ENCODE measurements at places on chromosomes 2 and 18.
A peak's percentile ranks its signal among the peaks of the same experiment; 100 is the strongest.

- peak; percentile 68 for DNase-seq
These were observed 18.1 kb downstream of the NABP1 start for GRCh38 chr2:191696001-191696400.

GRCh38 chr18:74110976-74111375 is 36.7 kb downstream of the FBXO15 start:
- no peak for DNase-seq

GRCh38 chr2:37649518-37649917 is 21.9 kb downstream of the CDC42EP3 start:
- DNase-seq, result no peak

GRCh38 chr2:69977906-69978482 is 16.6 kb upstream of the ASPRV1 start:
- DNase-seq, result no peak

- no peak for DNase-seq
These were observed 267.0 kb downstream of the ERBB4 start for GRCh38 chr2:212271583-212271982.

DNA sequence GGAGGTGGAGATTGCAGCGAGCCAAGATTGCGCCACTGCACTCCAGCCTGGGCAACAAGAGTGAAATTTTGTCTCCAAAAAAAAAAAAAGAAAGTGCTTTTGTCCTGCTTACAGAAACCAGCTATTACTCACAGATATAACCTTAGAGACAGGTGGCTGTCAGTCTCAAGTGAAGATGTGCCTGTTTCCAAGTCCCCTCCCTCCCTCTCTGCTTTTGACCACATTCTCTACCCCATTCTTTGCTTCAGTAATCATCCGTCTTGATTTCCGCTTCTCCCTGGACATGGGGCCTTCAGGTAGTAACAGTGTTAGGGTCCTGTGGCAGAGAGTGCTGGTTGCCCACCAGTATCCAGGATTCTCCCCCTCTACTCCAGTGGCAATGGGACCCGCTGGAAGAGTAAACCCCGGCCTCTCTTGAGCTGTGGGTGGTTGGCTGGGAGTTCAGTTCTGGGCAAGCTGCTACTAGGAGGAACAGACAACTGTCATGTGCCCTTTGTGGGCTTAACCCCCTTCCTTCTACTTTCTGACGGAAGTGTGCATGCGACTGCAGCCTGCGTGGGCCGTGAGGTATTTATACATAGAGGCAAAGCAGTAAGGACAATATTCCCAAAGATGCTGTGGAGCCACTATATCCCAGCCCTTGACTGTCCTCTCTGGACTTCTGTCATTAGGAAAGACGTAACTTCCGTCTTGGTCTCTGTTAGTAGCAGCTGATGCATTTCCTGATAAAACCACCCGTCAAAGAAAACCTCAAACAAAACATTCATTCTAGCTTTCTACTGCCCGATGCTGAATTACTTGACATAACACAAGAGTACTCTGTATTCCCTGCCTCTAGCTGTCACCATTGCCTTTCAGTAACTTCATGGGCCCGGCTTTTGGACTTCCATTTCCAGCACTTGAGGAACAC is 17.8 kb downstream of the PDCL3 start:
- no peak for DNase-seq

GRCh38 chr18:61791031-61791430 is 101.8 kb downstream of the RNF152 start:
- no peak for DNase-seq

- DNase-seq, result no peak
These were observed 110.5 kb downstream of the KLF7 start for GRCh38 chr2:207055257-207055656.

GRCh38 chr18:79796531-79797405 is 970 bp upstream of the KCNG2 start:
- no peak for DNase-seq

DNA sequence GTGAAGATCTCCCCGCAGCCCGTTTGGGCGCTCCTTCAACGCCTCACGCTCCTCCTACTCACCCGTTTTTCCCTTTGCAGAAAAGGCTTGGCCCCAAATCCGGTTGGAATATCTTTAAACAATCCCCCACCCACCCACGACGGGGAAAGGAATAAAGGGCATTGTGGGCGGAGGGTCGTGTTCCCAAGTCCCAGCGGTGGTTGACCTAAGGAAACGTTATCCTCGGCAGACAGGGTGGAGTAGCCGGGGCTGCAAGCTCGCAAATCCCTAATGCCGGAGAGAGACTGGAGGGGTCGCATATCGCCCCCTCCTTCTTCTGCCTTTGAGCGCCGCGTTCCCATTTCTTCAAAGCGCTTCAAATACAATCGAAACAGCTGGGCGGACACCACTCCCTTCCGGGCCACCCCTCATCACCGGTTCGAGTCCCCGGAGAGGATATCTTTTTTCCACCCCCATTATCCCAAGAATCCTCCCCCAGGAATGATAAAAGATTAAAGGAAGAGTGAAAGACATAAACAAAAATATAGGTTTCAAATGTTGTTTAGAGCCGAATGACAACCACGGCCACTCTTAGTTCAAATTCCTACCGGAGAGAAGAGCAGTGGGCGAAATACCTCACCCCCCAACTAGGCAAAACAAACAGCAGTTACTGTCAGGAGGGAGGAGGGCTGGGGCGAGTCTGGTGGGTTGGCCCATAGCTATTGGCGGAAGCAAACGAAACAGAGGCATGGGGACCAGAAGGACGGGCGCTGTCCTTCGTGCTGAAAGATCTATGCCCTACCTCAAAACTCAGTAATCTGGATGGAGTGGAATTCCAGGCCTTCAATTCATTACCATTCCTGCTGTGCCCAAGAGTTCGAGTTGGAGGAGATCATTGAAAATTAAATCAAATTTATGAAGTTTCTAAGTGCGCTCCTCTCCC is 2.8 kb upstream of the GAD1 start:
- DNase-seq, result no peak

- no peak for DNase-seq
These were observed 1.0 kb upstream of the ESPNL start for GRCh38 chr2:238098901-238099713.

DNA sequence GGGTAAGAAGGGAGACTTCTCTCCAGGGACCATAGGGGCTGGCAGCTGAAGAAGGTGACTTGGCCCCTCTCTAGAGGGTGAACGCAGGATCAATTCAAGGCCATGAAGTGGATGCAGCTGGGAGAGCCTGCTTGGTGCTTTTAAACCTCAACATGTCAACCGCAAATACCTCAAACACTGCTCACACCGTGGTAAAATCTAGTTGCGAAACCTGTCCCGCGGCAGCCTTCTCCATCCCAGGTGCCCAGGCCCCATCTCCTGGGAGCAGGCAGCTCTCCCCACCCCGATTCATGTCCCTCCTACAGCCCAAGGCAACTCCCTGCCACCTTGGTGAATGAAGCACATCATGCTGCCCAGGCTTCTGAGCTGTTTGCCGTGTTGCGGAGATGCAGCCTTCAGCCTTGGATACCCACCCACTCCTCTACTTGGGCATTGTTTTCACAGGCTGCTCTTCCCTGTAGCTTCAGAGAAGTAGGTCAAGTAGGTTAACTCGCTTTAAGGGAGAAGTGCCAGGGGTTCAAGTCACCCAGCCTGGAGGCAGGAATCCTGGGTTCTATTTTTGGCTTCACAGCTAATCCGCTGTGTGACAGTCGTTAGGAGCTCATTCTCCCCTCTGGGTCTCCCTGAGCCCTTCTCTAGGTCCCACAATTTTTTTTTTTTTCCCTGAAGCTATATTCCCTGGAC is 6.2 kb upstream of the EFR3B start:
- no peak for DNase-seq

DNA sequence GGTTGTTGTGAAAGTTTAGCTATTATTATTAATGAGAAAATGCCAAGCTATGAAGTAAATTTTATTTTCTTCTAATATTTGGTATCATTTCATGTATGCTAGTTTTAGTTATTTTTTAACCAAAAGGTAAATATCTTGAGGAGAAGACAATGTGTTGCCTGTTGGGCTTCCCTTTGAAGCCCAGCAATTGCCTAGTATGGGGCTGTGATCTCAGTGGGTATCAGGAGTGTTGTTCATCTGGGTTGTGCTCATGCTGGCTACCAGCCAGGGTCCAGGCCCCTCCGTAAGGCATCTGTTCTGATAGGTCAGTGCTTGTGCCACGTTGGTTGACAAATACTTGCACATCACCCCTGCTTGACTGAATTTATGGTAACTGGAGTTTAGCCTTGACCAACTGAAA is 38.0 kb upstream of the DARS1 start:
- no peak for DNase-seq

DNA sequence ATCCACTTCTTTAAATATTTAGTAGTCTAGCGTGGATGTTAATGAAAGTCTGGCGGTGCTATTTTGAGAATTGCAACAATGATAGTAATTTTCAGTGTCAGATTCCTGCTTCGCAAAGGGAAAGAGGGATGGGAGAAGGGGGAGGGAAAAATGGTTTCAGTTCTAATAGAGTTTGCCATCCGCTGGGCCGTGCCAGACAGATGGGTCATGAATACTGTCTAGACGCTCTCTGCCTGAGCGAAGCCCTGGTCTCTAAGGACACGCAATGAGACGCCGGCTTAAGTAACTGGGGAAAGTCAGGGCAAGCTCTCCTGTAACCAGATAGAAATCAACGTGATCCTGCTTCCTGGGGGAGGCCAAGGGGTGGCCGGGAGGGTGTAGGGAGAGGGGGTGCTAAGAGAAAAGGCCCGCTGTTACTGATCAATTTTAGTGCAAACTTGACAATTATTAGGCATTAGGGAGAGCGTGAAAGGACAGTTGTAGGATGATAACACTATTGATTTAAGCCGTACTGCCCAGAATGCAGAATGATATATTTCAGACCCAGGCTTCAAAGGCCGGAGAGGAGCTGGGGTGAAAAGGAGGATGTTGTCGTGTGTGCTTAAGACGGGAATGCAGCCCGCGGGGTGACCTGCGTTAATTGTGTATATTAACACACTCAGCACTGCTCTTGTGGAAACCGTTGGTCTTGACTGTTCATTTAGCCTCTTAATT is 229.2 kb downstream of the LDLRAD4 start:
- DNase-seq, result peak; percentile 79

DNA sequence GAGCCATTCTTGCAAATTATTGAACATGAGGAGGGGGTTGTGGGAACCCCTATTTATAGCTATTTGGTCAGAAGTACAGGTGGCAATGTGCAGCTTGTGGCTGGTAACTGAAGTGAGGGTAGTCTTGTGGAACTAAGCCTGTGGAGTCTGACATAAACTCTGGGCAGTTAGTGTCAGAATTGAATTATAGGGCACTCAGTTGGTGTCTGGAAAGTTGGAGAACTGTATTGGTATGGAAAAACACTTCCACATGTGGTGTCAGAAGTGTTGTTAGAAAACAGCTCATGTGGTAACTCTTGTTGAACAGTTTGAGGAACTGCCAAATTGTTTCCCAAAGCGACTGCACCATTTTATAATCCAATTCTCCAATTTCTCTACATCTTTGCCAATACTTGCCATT is 7.5 kb downstream of the RALBP1 start:
- no peak for DNase-seq

GRCh38 chr2:56474412-56475158 is 290.8 kb downstream of the CCDC85A start:
- DNase-seq, result no peak

DNA sequence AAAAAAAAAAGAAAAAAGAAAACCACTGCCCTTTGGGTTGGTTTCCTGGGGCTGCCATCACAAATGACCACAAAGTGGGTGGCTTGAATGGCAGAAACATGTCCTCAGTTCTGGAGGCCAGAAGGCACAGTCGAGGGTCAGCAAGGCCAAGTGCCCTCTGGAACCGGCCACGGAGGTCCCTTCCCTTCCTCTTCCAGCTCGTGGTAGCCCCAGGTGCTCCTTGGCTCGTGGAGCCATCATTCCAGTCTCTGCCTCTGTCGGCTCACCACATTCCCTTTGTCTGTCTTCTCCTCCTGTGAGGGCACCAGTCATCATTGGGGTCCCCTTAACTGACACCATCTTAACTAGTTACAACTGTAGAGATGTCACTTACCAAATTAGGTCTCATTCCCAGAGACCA is 8.5 kb upstream of the NFATC1 start:
- DNase-seq, result no peak

- DNase-seq, result no peak
These were observed 136.2 kb downstream of the RGPD3 start for GRCh38 chr2:106332054-106332453.

DNA sequence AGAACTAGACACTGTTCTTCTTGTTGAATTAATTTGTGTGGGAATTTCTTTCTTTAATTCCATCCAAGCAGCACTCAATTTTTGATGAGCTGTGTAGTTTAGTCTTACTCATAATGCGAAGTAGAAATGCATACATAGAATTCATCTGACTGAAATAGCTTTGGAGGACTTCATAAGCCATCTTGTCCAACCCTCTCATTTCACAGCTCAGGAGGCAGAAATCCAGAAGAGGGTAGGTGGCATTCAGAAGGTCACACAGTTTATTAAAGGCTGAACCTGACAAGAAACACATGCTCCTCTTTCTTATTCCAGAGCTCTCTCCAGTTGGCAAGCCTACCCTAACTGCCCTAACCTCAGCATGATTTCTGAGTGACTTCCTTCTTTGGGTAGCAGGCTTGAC is 169.2 kb upstream of the NOSTRIN start:
- DNase-seq, result no peak

DNA sequence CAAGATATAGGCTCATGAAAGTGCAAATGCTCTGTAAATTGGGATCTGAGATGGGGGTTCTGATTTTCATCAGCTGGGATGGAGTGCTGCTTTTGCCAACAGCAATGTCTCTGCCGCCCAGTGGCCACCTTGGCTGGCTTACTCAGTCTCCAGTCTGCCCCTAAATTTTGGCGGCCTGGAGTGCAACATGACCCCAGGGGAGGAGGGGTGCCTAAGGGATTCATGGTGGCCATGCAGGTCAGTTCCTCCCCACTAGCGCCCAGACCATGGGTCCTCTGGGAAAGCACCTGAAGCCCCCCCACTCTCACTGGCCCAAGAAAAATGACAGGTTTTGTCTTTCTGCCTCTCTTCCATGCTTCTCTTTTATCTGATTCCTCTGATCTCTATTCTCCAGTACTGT is 45.0 kb downstream of the SLC4A3 start:
- no peak for DNase-seq

- no peak for DNase-seq
These were observed 21.5 kb upstream of the GALNT3 start for GRCh38 chr2:165815299-165816141.
